Urinary bladder (tissue), 4 donors: ENCODE measurements at places on chromosomes 7 and 10.

GRCh38 chr7:14195871-14196270 lies 206.4 kb upstream of the ETV1 start:
- DNase-seq = no peak

DNA sequence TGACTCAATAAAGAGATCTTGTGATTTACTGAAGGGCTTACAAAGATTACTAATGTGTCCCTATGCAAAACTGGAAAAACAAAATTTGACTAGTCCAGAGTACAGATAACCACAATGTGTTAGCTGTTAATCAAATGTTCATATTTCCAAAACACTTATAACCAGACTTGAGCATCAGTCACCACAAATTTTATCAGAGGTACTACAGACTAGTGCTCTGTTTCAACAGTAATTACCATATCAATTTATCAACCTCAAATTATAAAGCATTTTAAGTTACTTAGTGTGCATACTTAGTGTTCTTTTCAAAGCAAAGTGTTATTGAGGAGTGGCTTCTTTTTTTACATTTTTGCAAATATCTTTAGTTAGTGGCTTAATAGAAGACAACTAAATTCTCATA lies 765.9 kb downstream of the GRM8 start:
- DNase-seq = no peak

DNA sequence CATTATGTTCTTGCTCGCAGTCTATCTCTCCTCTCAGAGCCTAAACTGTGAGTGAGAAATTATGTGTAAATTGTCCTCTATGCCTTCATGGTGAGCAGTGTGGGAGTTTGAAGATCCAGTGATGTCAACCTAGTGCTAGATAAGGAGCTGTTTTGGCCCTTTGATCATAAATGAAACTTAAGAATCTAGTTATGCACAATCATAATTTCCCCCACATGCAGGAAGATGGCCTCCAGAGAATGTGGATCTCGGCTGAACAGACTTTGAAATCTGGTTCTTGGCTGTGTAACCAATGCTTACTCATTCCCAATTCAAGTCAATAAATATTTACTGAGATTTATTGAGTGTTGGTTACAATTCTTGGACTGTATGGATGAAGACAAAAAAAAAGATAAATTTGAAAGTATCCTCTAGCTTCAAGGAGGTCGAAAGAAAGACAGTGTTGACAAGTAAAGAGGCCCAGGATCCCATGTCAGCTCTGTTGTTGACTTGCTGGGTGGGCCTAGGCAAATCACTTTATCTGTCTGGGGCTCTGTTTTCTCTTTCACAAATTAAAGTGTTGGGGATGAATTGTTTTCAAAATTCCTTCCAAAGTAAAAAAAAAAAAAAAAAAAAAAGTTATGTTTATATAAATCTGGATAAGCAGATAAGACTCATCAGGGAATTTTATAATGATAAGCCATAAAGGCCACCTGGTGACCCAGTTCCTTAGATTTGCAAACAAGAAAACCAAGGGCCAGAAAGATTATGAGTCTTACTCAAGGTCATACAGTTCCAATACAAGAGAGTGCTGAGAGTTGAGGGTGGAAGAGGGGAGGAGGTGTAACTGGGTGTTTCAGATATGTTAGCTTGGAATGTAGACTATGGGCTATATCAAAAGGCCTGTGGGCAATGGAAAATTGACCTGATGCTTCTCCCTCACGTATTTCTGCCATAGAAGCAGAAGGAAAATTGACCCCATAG lies 969.9 kb downstream of the KCNMA1 start:
- peak; percentile 15 for DNase-seq

- no peak for DNase-seq
Measured at GRCh38 chr7:106219170-106219569, 65.6 kb downstream of the NAMPT start.

DNA sequence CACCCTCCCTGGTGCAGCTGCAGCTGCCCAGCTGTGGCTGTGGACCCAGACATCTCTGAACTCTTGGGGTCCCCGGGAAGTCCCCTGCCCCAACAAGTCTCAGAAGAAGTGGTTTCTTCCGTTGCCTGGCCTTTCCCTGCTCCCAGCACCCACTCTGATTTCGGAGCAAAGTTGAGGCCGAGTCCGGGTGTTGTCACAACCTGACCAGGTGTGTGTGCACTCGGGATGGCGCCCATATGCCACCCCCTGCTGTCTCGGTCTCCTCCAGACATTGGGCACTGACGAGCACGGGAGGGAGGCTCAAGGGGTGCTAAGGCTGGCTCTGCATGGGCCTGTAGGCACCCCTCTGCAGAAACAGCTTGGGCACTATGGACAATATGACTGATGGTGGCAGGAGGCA lies 1055.3 kb downstream of the REEP3 start:
- no peak for DNase-seq

DNA sequence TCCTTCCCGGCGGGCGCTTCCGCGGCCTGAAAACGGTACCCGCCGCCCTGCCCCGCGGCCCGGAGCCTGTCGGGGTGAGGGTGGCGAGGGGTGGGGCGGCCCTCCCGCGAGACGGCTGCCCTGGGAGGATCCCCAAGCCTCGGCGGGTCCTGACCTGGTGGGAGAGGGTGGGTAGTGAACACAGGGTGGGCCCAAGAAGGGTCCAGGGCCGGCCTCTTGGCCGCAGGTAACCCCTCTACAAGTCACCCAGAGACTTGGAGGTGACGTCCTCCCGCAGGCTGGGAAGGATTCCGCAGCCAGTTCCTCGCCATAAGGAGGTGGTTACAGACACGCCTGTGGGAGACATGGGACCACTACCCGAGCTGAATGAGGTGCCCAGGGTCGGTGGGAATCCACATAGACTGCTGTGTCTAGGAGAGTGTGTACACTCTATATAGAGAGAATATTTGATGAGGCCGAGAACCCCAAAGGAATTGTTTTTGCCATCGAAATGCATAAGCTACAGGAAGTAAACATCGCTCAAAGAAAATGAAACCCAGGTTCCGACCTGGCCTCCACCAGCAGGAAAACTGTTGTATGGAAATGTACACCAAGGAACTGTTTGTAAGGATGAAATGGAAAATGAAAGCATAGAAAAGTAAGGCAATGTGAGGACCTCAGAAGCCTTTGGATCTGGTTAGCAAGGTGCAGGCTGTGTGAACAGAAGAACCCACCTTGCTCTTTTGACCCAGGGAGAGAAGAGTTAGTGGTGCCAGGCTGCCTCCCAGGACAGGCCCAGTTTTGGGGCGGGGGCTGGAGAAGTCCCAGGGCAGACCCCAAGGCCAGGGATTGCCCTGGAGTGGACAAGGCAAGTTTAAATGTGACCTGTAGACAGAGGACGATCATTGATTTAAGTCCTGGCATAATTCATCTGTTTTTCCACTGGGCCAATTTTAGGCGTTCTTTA lies 659 bp downstream of the OPTN start:
- no peak for DNase-seq

GRCh38 chr10:97184971-97185325 lies 811 bp downstream of the SLIT1 start:
- no peak for DNase-seq
